Occipital lobe (tissue), 3 donors: ENCODE measurements at places on chromosomes 7 and 10. TPM values are rescaled to one million over a fixed set of nuclear protein-coding genes. Genes with fewer than 3 reads are reported as not detected.

PNLIPRP3 gene
- total RNA-seq: not detected

SLC13A1 gene
- total RNA-seq: not detected

IGFBP1 gene
- 0.31 TPM for total RNA-seq

ADCY1 gene
- total RNA-seq: 226 TPM

PRSS1 gene
- total RNA-seq: not detected

UTF1 gene
- total RNA-seq: not detected

SPDYE8 gene
- not detected for total RNA-seq

FKBP6 gene
- not detected for total RNA-seq

TWNK gene
- total RNA-seq: 4.7 TPM

LOXL4 gene
- total RNA-seq: 0.47 TPM

ARHGAP19 gene
- 8.4 TPM for total RNA-seq

ZNF37A gene
- total RNA-seq: 26.8 TPM

NXPH1 gene
- total RNA-seq: 47.4 TPM

MGAM2 gene
- total RNA-seq: not detected

CTAGE15 gene
- 0.47 TPM for total RNA-seq

CFTR gene
- 0.16 TPM for total RNA-seq

HPS6 gene
- total RNA-seq: 17.5 TPM

PCDH15 gene
- 9.2 TPM for total RNA-seq

CLCN1 gene
- total RNA-seq: under 0.01 TPM

RASA4B gene
- 12.8 TPM for total RNA-seq

CXCL12 gene
- total RNA-seq: 19.0 TPM

SLC26A5 gene
- total RNA-seq: not detected

TDRD1 gene
- under 0.01 TPM for total RNA-seq

PLEKHS1 gene
- total RNA-seq: not detected

THSD7A gene
- 41.0 TPM for total RNA-seq

GRK5 gene
- 17.3 TPM for total RNA-seq

COL1A2 gene
- 124 TPM for total RNA-seq
